T-helper 1 cell (primary cell): ENCODE measurements at places on chromosomes 5 and 9.
A peak's percentile ranks its signal among the peaks of the same experiment; 100 is the strongest.

- no peak for DNase-seq
These were observed 111.9 kb downstream of the PDE8B start for GRCh38 chr5:77322406-77322805.

- DNase-seq = no peak
These were observed 149.7 kb upstream of the ADAMTS16 start for GRCh38 chr5:4990462-4990861.

DNA sequence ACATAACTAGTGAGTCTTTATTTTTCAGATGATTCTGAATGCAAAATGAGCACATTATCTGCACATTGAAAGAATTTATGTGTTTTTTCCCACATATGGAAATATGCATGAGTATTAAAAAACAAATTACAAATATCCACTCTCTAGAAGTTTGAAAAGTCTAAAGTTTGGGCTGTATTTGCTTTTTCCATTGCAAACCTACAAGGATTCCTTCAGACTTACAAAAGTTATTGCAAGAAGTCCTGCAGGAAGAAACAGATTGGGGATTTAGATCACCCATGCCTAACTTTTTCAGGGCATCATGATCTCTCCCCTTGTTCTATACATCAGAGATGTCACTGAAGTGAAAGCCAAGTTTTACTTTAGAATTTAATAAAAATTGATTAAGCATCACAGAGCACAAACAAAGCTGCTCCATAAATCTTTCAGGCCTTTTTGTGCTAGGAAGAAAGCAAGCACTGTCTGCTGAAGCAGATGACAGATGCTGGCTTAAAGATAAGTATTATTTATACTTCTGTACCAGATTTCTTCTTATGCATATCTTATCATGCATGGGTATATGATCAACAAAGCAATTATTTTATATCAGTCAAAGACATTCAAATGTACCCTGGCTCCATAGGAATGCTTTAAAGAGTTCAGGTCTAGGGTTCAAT is 71.7 kb downstream of the NFIB start:
- DNase-seq = no peak

- DNase-seq = no peak
These were observed 31.2 kb downstream of the DEPDC1B start for GRCh38 chr5:60668686-60669304.

GRCh38 chr5:59287361-59287760 is 606.2 kb downstream of the PDE4D start:
- DNase-seq = no peak

- DNase-seq = no peak
These were observed 37.6 kb upstream of the KCNMB1 start for GRCh38 chr5:170426786-170427185.

GRCh38 chr9:124720429-124721108 is 50.5 kb downstream of the NR6A1 start:
- DNase-seq = no peak

DNA sequence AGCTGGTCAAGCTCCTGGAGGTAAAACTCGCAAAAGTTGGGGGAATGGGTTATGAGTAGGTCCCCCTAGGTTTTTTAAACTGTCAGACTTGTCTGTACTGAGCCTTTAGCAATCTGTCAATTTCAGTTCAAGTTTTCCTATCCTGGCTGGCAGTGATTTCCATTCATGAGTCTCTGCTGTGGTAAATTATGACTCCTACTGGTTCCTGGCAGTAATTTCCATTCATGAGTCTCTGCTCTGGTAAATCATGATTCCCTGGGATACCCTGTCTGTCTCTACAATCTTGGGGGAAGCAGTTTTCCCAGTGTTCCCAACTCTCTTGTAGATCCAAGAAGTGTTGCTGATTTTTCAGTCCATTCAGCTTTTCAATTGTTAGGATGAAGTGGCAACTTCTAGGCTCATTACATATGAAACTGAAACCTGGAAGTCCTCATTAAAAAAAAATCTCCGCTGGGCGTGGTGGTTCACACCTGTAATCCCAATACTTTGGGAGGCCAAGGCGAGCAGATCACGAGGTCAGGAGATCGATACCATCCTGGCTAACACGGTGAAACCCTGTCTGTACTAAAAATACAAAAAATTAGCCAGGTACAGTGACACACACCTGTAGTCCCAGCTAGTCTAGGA is 91.3 kb upstream of the GPBP1 start:
- no peak for DNase-seq

- DNase-seq = no peak
These were observed 88.1 kb downstream of the ANXA1 start for GRCh38 chr9:73239570-73240265.

DNA sequence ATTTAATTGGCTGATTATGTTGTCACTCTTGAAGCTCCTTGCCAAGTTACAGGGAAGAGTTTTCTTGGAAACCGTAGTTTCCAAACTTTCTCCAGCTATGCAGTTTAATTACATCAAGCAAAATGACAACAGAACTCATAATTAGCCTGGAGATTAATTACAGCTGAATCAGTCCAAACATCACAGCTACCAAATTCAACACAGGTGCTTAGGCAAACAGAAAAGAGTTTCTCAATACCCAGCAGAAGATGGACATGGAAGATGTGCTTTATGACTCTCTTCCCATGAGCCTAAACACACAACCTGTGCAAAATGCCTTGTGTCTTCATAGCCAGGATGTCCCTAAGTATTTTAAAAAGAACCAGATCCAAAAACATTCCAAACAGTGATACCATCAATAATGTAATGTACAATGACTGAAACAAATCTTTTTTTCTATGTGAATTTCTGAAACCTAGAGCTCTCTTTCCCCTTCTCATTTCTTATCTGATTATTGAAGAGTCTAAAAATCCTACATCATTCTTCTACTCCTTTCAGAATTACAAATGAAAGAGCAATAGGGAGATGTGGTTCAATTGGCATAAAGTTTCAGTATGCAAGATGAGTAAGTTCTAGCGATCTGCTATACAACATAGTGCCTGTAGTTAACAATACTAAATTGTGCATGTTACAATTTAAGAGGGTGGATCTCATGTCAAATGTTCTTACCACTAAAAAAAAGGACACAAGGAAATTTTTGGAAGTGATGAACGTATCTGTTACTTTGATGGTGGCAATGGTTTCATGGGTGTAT is 124.3 kb downstream of the RASEF start:
- DNase-seq = no peak

- DNase-seq = no peak
These were observed 80.2 kb upstream of the DMRT1 start for GRCh38 chr9:761176-761792.

- DNase-seq = peak; percentile 34
These were observed 43.0 kb downstream of the CYFIP2 start for GRCh38 chr5:157308836-157309465.

- no peak for DNase-seq
These were observed 1176.3 kb downstream of the CDH18 start for GRCh38 chr5:18811661-18812060.

- DNase-seq = peak; percentile 62
These were observed 9.9 kb upstream of the NINJ1 start for GRCh38 chr9:93143830-93144530.

- no peak for DNase-seq
These were observed 369.7 kb downstream of the TUSC1 start for GRCh38 chr9:25308549-25308948.

DNA sequence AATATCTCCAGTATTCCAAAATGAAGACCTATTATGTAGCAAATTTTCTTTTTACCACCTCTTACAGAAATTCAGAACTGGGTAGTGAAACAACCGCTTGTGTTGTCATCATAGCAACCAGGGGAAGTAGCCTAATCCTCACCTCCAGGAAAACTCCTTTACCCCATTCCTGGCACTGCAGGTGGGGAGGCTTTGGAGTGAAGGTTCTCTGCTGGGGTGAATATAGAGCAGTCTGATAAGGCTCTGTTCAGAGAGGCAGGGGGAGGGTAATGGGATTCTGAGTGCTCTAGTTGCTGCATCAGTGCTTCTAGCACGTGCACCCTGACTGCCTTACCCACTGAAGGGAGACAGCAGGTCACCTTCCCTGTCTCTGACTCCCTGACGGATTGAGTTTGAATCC is 116.2 kb downstream of the MAN2A1 start:
- no peak for DNase-seq

DNA sequence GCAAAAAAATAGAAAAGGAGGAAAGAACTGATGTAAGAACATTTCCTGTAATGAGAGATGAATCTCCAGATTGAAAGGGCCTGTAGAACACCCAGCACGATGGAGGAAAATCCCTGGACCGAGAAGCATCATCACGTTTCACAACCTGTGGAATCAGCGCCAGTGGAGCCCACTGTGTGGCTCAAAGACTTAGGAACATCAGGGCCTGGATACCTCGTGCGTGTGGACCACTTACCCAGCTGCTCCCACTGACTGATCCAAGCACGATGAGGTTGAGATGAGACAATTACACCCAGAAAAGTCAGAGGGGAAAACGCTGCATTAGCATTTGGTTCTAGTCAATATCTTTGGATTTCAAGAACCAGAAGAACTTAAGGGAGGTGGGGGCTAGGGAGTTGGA is 224.6 kb downstream of the SYK start:
- DNase-seq = no peak

DNA sequence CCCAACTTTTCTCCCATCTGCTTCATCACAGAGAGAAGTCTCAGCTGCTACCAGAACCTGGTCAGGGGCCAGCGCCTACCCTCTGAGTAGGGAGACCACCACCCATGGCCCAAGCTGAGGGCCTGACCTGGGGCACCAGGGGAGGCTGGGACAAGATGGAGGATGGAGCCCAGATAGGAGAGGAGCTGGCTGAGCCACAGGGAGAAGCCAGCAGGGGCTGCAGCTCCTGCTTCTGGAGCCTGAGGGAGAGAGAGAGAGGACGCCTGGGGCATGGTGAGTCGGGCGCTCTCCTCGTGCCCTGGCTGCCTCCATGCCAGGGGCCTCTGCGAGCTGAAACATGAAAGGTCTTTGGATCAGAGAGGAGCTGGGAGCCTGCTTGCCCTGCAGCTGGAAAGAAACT is 1.4 kb upstream of the FOXI1 start:
- DNase-seq = no peak

DNA sequence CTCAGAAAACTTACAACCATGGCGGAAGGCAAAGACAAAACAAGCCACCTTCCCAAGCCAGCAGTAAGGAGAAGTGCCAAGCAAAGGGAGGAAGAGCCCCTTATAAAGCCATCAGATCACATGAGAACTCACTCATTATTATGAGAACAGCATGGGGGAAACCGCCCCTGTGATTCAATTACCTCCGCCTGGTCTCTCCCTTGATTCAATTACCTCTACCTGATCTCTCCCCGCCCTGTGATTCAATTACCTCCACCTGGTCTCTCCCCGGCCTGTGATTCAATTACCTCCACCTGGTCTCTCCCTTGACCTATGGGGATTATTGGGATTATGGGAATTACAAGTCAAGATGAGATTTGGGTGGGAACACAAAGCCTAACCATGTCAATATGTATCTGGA is 467.3 kb upstream of the FTMT start:
- DNase-seq = no peak

- DNase-seq = no peak
These were observed 2.8 kb downstream of the SRA1 start for GRCh38 chr5:140554454-140554853.

GRCh38 chr5:10448754-10449360 is 7.2 kb downstream of the ROPN1L start:
- DNase-seq = no peak

- DNase-seq = no peak
These were observed 171.3 kb downstream of the C5orf15 start for GRCh38 chr5:133797167-133797566.

DNA sequence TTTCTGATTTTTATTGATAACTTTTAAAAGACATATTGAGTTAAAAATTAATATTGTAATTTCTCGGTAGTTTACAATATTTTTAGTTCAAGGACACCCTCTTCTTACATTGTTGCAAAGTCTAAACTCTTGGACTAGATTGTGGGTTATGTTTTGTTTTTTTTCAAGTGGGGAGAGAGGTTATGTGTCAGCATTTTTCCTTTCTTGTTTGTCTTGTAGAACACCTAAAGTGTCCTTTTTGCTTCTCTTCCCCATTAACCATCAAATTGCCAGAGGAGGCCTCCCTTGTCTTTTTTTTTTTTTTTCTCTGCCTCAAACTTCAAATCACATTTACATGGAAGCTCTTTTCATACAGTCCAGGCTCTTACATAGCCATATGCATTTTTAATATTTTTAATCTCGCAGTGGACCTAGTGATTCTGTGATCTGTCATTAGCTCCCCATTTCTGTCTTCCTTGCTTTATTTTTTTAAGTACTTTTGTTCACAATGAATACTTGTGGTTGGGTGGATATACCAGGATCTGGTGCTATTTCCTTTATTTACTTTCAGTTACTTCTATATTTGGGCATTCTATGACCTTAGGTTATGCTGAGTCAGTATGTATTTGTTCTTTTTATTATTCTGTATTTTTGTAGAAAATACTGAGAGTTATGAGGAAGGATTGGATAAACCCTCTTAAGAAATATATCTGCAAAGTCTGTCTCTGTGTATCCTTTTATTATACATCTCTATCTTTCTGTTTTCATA is 2280.6 kb upstream of the ACO1 start:
- DNase-seq = no peak

DNA sequence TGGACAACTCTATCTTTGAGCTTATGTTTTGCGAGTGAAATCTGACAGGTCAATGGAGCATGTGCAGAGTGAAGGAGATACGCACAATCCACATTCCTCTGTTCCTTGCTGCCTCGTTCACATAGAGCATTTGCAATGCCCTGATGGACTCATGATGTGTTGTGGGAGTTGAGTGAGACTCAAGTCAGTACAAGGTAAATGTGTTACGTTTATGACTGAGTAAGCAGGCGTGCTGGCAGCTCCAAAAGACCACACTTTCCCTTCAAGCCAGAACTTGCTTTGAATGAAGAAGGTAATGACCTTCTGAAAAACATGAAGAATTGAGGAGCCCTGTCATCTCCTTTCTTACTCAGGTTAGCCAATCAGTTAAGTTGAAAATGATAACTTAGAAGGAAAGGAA is 477.8 kb downstream of the CTNND2 start:
- DNase-seq = no peak

GRCh38 chr5:172118891-172119290 is 69.1 kb downstream of the STK10 start:
- no peak for DNase-seq

- DNase-seq = peak; percentile 22
These were observed 576 bp downstream of the CHD1 start for GRCh38 chr5:98927989-98928872.

DNA sequence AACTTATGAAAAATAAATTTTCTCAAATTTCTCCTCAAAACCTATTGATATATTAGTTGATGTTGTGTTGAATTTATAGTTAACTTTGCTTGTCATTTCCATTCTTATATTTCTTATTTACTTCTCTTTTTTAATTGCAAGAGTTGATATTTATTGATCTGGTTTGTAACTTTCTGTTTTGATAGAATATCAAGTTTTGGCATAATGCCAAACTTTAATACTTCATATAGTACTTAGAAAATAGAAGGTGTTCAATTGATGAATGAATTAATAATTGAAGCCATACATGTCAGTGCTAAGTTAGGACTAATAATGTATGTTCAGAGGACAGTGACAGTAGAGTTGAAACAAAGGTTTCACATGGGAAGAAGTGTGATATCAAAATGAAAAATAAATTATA is 27.9 kb downstream of the ERCC6L2 start:
- DNase-seq = no peak

- DNase-seq = peak; percentile 82
These were observed 69.0 kb upstream of the FAM169A start for GRCh38 chr5:74934949-74935751.

GRCh38 chr5:58235299-58235698 is 224.6 kb downstream of the PLK2 start:
- DNase-seq = no peak

GRCh38 chr9:7316166-7316795 is 483.3 kb downstream of the DMAC1 start:
- DNase-seq = no peak

GRCh38 chr9:4922730-4923129 is 62.3 kb upstream of the JAK2 start:
- no peak for DNase-seq

GRCh38 chr5:88279584-88279983 is 10.9 kb upstream of the TMEM161B start:
- no peak for DNase-seq
